ENCODE measurements at places on chromosomes 11 and 22. TPM values are rescaled to one million over a fixed set of nuclear protein-coding genes. Genes with fewer than 3 reads are reported as not detected.

GRCh38 chr22:36942556-36942955 lies 29.1 kb downstream of the CSF2RB start:
- no peak for DNase-seq

GRCh38 chr11:33544593-33545373 lies 155.8 kb downstream of the C11orf91 start:
- DNase-seq, result no peak

GRCh38 chr11:10526974-10527918 lies 13.7 kb downstream of the RNF141 start:
- DNase-seq, result no peak

GRCh38 chr22:36447632-36448031 lies 33.8 kb downstream of the TXN2 start:
- no peak for DNase-seq

DNA sequence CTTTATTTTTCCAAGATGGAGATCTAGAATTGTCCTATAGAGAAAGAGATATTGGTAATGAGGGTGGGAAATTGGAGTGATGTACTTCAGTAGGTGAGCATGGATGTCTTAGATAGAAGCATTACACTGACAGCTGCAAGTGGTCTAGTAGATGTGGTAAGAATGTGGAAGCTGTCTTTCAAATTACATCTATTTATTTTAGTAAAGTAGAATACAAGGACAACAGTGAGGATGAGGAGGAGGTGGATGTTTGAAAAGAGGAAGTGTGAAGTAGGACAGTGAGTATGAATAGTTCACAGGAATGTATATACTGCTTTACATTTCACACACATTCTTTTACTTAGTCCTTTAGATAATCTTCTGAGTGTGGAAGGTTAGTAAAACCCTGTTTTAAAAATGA lies 64.2 kb downstream of the HIPK3 start:
- no peak for DNase-seq

- no peak for DNase-seq
Measured at GRCh38 chr11:29272019-29272654, 744.7 kb downstream of the KCNA4 start.

GRCh38 chr11:110475671-110476070 lies 45.9 kb downstream of the FDX1 start:
- no peak for DNase-seq

DNA sequence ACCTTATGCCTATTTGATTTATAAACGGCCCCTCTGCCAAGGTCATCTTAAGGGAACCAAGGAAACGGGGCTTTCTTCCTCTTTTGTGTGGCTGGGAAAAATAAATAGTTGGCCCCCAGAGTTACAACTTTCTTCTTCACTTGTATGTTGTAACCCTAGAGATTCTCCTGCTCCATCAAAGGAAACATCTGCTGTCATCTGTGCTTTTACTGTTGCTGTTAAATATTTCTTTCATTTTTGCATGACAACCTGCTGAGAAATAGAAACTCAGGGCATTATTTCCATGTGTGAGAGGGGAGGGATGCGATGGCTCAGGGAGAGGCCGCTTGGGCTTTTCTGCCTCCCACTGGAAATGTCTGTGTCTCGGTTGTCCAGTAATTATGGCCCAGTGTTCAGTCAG lies 21.8 kb upstream of the CDC42EP2 start:
- no peak for DNase-seq

GRCh38 chr11:95100856-95101507 lies 11.3 kb downstream of the ENDOD1 start:
- peak; percentile 80 for DNase-seq

- peak; percentile 69 for DNase-seq
Measured at GRCh38 chr11:66720223-66720898, 8.7 kb downstream of the SPTBN2 start.

DNA sequence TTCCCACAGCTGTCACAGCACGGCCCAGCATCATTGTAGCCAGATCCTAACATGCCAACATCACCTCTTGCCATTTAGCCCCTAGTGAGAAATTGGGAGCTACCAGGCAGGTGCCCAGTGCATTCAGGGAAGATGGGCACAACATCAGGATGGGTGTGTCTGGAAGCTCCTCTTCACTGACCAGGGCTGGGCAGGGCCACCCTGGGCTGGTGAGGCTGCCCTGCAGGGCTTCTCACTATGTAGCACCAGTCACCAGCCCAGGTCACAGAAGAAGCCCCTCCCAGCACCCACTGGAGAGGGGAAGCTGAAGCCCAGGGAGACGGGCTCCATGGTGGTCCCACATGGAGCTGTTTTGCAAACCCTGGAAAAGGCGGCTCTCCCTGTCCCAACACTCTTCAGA lies 13.9 kb downstream of the ZNF74 start:
- DNase-seq, result no peak

DNA sequence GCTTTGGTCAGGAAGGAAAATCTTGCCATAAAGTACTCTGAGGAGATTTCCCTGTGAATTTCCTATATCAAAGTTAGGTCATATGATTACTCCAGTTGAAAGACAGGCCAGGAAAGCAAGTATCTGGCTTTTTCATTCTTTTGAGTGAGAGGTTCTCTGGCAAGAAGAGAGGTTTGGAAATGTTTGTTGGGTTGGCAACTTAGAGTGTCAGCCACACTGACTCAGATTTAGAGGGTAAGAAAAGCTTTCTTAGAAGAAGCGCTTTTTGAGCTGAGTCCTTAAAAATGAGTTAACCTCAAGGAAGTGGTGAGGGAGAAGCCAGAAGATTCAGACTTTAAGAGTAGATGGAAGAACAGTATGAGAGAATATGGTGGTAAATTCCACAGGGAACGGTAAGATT lies 86.1 kb upstream of the BDNF start:
- DNase-seq, result no peak

GRCh38 chr11:82858556-82859091 lies 41.6 kb downstream of the PRCP start:
- DNase-seq, result no peak

The STARD10 gene
- total RNA-seq, result 70.4 TPM

The SCGB2A2 gene
- not detected for total RNA-seq

The SCGB1A1 gene
- not detected for total RNA-seq

The FREY1 gene
- total RNA-seq, result 0.51 TPM

The RNF214 gene
- total RNA-seq, result 5.4 TPM

The POU2AF2 gene
- total RNA-seq, result not detected

The DKK3 gene
- total RNA-seq, result 581 TPM

The SNX32 gene
- 0.51 TPM for total RNA-seq

The ANO5 gene
- under 0.01 TPM for total RNA-seq

The HORMAD2 gene
- not detected for total RNA-seq

Data from dermis microvascular lymphatic vessel endothelial cell (primary cell).